ENCODE measurements at places on chromosomes 7 and 10.

DNA sequence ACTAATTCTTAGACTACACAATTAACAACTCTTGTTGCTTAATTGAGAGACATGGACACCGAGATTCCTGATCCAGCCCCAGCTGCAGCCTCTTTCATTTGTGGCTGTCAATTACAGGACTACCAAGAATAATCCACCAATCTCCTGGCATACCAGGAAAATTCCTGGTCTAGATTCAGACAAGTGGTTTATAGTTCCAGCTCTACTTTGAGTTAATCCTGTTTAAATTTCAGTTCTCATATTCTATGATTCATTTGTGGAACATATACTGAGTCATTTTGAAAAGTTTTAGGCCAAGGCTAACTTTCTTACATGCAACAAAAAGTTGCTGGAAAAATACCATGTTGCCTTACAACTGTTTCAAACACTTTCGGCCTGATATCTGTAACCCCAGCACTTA is 253.5 kb downstream of the MAGI2 start:
- no peak for DNase-seq

DNA sequence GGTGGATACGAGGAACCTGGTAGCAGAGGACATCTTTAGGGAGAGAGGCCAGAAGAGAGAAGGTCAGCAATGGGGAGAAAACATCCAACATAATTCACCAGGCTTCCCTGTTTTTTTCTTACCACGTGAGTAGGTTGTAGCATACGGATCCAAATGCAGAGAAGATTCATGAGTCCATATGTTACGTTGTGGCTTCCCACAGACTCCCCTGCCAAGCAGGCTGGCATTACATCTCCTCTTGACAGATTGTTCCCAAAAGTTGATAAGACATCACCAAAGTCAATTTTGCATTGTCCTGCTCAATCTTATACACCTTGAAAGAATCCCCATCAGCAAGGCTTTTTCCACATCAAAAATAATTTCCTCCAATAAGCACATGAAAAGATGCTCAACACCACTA is 39.7 kb downstream of the DRGX start:
- no peak for DNase-seq

GRCh38 chr7:6623589-6624245 is 8.3 kb downstream of the ZNF853 start:
- DNase-seq: no peak

GRCh38 chr7:30445770-30446169 is 32.8 kb downstream of the NOD1 start:
- peak; percentile 53 for DNase-seq

DNA sequence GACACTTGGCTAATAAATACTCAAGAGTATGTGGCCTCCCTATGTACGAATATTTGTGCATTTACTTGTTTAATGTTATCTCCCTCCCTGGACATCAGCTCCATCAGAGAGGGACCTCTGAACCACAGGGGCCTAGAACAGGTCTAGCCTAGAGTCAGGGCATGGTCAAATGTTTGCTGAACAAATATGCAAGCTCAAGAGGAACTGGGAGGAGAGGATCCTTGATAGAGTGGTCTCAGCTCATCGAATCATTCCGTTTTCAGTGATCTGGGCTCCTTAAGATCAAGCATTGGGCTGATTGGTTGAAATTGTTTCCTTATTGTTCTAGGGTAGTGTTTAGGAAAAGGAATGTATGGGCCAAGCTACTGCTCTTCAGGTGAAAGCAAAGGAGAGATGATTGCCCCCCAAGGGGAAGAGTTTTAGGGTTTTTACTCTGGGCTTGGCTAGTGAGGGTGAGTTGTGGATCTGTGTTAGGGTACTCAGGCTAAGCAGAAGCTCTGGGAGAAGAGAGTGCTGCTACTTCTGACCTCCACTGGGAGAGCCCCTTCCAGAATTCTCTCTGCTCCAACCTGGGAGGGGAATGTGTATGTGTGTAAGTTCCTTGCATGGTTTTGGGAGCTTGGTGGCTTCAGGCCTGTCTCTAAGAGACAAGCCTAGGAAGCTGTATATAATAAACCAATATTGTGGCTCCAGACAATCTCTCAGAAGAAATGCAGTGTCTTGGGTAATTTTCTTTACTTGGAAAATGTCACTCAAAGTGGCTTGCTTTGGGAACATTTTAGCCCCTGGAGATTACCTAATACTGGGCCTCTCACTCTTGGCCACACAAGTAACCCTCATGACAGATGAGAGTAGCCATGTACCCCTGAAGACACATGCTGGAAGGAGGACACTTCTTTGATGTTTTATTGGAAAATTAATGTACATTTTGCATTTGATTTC is 110.0 kb downstream of the EMX2 start:
- DNase-seq: no peak

DNA sequence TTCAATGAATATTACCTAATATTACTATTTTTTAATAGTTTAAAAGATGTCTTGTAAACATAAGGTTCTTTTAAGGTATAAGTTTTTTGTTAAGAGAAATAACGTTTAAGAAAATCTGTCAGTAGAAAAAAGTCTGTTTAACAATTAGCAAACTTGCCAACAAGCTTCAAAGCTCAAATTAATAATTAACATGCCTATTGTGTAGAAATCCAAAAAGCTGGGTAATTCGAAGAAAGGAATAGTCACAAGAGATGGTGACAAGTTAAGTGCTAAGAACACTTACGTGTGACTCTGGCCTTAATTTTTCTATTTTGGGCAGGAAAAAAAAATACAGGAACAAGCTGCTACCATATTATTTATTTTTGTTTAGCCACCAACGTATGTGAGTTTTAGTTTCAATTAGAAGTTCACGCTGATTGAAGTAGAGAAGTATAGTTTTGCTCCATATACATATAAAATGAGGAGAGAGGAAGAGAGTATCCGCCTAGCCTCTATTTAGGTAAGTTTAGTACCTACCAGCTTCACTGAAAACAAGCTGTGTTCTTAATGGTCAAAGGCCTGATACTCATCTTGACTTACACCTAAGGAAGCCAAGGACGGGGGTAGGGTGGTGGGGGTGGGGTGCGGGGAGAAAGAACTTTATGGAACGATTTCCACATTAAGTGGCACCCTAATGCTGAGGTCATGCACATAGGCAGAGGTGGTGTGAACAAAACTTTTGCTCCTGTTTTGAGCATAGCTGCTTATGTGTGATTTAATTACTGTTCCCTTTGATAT is 43.4 kb upstream of the AGBL3 start:
- no peak for DNase-seq

DNA sequence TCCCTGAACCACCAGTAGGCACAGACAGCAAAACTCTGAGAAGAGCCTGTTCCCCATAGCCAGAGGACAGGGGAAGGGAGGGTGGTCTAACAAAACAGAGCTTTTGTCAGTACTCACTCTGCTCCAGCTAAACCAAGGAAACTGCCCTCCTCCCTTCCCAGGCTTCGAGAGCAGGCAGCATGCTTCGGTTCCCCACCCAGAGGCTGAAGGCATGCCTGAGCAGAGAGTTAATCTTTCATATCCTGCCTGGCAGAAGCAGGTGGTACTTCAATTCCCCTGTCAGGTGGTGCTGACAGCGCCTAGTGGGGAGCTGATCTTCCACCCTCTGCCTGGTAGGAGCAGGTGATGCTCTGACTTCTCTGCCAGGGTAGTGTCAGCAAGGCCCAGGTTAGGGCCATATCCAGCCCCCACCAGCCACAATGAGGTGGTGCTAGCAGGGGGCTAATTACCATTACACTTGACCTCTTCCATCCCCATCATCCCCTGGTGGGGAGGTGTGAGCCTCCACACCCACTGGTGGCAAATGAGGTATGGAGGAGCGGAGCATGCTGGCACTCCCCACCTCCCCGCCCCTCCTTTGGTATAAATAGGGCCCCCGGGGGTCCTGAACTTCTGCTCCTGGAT is 35.1 kb downstream of the SDK1 start:
- peak; percentile 40 for DNase-seq

DNA sequence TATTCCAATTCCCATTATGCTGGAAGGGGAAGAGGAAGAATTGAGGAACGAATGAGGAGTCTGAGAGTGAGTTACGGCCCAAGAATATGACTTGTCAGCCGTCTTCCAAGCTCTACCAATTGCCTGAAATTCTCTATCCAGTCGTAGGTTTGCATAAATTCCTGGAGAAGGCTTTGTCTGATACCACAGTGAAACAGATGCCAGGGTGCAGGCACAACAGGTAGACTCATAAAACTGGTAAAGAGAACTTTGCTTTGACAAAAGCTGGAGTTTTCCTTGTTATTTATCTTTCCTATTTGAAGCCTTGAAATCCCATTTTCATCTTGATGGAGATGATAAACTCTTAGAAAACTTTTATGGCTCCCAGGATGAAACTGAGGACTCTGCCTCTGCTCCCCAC is 251.2 kb downstream of the KCNMA1 start:
- no peak for DNase-seq

DNA sequence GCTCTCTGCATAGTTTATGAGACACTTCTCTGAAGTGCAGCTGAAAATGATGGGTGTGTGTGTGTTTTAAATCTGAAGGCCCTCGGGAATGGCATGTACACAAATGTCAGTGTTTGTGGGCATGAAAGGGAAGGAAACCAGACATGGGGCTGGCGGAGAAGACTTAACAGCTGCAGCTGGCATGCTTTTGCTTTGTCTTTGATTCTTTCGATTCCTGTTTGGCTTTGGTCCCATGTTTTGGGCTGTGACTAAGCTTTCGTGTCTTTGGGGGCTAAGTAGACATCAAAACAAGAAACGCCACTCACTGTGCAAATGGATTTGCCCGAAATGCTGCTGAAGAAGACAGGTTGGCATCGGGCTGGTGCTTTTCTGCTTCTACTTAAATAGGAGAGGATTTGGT is 179.3 kb downstream of the PFKFB3 start:
- no peak for DNase-seq

DNA sequence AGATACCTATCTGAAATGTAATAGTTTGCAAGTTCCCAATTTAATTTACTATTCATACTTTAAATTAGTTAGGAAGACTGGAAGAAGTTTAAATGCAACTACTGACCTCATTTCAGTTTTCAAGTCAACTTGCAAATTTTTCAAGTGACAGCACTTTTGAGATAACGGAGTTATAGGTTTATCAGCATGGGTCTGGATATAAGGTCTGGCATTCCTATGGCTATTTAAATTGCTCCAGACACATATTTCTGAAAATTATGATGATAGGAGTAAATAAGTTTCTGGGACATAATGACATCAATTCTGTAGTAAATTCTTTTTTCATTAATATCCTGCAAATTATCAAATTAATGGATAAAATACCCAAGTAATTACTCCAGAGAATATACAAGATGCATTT is 251.9 kb downstream of the PRKG1 start:
- DNase-seq: no peak

DNA sequence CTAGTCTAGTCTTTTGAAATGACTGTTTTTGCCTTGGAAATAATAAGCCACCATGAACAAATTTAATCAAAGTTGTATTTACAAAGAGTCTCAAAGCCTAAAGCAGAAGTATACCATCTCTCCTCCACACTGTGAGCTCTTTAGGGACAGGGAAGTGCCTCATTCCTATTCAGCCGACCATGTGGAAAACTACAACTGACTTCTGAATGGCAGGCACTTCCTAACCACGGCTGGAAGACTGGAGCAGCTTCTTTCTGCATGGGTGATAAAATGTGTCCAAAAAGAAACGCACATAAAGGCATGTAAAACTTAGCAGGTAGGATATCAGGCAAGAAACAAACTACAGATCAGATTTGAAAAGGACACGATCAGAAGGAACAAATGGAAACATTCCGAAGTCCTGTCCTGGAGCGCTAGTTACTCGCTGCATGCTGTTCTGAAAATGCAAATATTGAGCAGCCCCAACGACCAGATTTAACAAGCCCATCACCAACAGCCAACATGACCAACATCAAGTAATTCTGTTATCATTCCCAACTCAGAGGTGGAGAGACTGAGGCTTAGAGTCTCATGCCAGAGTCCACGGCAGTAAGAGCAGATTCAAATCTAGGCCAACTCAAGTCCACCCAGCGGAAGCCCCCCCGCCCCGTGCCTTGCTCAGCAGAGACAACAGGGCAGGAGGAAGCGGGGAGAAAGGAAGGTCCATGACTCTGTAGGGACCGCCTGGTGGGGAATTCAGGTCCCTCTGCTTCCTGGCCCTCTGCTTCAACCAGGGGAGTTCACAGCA is 26.5 kb downstream of the CTBP2 start:
- DNase-seq: no peak

- no peak for DNase-seq
Observed at GRCh38 chr7:156652886-156653568, 12.5 kb downstream of the RNF32 start.

GRCh38 chr7:55366461-55367070 is 1.4 kb downstream of the LANCL2 start:
- DNase-seq: peak; percentile 57

DNA sequence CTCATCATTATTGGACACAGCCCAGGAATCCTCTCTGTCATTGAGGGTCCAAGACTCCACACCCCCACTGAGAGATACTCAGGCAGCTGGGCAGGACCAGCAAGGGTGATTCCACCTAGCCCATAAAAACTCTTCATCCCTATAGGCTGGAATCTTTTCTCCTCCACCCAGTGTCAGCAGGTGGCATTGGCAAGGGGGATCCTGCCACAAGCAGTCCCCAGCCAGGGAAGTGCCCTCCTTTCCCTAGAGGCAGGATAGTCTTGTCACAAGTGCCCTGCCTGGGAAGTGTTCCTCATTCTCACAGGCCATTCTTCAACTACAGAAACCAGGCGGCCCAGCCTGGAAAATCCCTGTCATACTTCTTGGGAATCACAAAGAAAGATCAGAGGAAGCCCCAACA is 533.6 kb downstream of the GRID1 start:
- DNase-seq: no peak

DNA sequence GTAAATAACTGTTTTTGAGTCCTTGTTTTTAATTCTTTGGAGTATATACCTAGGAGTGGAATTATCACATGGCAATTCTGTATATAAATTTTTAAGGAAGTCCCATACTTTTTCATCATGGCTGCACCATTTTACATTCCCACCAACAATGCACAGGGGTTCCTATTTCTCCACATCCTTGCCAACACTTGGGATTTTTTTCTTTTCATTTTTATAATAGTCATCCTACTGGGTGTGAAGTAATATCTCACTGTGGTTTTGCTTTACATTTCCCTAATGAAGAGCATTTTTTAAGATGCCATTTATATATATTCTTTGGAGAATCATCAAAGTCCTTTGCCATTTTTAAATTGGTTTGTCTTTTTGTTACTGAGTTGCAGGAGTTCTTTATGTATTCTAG is 89.7 kb downstream of the ARID5B start:
- no peak for DNase-seq

GRCh38 chr7:19117091-19117869 is at the start of gene TWIST1:
TWIST1 (minus strand) TSS chr7:19117636; CDS start chr7:19117321, 315 bp downstream.
- DNase-seq: peak; percentile 80

- no peak for DNase-seq
Observed at GRCh38 chr7:3294432-3295100, 6.5 kb upstream of the SDK1 start.

- DNase-seq: no peak
Observed at GRCh38 chr10:51002469-51002868, 71.8 kb upstream of the PRKG1 start.

All from kidney (tissue), 22 donors.